NAMALWA (cell line): ENCODE measurements at places on chromosomes 3 and 15.
A peak's percentile ranks its signal among the peaks of the same experiment; 100 is the strongest.

DNA sequence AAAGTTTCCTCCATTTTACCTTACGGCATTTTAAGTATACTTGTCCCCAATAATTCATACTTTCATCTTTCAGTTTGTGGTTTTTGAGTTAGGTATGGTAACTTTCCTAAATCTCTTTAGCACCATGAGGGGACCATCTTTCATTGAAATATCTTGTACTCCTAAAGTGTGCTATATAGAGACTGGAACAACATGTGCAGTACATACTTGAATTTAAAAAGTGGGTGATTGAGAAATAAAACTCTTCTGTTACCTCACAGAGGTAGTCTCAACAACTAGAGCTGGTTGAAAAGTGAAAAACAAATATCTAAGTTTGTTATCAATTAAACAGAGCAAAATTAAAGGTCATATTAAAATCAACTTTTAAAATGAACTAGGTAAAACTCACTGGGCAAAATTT is 423.1 kb downstream of the ROBO2 start:
- no peak for DNase-seq

- DNase-seq = no peak
Measured at GRCh38 chr3:179666436-179667035, 13.7 kb downstream of the USP13 start.

GRCh38 chr3:64489361-64490044 is 198.3 kb downstream of the ADAMTS9 start:
- DNase-seq = no peak

- DNase-seq = no peak
Measured at GRCh38 chr3:116966649-116967048, 257.1 kb downstream of the TUSC7 start.

DNA sequence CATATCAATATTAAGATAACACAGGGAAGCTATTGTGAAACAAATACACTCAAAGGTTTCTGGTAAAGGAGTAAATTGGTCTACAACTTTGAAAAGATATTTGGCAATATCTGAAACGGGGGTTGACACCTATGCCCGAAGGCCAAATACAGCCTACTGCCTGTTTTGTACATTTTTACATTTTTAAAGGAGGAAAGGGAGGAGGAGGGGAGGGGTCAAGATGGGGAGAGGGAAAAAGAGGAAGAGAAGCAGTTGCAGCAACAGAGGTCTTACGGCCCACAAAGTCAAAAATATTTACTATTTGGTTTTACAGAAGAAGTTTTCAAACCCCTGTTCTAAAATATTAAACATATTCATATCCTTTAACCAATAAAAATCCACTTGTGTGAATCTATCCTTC is 94.2 kb downstream of the FMN1 start:
- no peak for DNase-seq

- DNase-seq = no peak
Measured at GRCh38 chr15:63195569-63196015, 6.2 kb downstream of the RAB8B start.

DNA sequence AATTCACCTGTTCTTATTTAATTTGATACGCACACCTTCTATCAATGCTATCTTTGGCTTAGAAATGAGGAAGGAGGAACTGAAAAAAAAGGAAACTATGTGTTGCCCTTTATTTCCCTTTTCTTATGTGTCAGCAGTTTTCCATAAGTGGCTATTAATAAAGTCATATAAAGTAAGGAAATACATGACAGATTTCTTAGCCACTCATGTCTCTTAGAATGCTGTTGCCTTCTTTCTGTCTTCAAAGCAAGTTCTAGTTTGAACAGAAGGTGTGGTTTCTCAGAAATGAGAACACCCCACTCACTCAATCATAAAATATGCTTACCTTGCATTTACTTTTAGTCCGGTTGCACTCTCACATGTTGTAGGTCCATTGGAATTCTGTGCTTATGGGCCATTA is 640.5 kb upstream of the GRM7 start:
- DNase-seq = no peak

DNA sequence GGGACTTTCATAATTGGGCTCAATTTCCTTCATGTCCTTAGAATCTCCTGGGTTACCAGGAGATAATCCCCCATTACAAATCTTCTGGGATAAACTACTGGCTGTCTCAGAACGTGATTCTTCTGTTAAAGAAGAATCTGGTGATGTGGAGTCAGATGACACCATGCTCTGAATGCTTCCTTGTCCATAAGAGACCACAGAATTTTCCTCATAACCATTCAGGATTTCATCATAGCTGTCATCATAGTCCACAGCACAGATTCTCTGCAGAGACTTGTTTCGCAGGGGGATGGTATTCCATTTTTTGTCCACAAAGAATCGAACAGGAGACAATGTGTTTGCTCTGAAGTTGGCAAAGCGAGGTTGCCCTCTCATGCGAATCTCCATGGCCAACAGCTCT is 109.8 kb upstream of the TSPAN3 start:
- no peak for DNase-seq

DNA sequence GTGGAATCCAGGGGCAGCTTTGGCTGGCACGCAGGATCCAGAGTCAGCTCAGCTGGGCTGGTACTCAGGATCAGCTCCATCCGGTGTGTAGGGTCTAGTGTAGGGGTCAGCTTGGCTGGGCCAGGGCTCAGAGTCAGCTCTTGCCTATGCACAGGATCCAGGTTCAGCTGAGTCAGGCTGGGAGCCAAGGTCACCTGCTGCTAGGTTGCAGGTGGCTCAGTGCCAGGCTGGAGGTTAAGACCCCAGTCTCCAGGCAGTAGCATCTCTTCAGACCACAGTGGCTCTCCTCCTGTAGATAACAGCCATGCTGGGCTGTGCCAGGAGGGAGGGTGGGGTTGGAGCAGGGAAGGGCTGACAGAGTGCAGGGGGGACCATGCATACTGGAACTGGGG is 1.8 kb downstream of the HYAL3 start:
- no peak for DNase-seq

DNA sequence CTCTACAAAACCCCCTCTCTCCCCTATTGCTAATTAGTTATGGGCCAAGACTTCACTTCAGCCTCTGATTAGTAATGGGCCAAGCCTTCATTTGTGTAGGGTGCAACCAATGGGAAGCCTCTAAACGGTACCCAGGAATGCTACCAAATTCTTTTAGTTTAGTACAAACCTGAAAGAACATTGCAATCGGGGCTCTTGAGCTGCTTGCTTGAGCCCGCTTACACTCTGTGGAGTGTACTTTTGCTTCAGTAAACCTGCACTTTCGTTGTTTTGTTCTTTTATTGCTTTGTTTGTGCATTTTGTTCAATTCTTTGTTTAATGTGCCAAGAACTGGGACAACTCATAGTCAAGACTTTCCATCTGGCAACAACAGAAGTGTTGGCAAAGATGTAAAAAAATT is 26.2 kb downstream of the DNAAF4 start:
- no peak for DNase-seq

DNA sequence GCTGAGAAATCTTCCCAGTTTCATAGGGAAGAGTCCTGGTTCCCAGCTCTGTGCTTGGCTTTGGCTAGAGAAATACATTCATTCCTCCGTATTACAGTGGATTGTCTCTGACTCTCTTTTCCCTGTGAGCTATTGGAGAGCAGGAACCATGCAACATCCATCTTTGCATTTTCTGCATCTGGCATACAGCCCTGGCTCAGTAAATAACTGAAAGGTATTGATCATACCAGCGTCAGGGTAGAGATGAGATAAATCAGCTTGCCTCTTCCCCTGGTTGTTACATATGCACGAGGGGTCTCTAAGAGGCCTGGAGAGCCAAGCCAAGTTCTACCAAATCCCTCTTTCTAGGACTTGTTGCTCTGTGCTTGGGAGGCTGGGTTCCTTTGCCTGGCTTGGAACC is 35.2 kb downstream of the FOXB1 start:
- DNase-seq = no peak

- no peak for DNase-seq
Measured at GRCh38 chr3:125037498-125038150, 18.2 kb downstream of the HEG1 start.

GRCh38 chr3:87486115-87486514 is 209.7 kb upstream of the POU1F1 start:
- DNase-seq = no peak

- no peak for DNase-seq
Measured at GRCh38 chr15:26294059-26294689, 431.0 kb upstream of the ATP10A start.

GRCh38 chr3:22319446-22319845 is 568.4 kb upstream of the ZNF385D start:
- no peak for DNase-seq

DNA sequence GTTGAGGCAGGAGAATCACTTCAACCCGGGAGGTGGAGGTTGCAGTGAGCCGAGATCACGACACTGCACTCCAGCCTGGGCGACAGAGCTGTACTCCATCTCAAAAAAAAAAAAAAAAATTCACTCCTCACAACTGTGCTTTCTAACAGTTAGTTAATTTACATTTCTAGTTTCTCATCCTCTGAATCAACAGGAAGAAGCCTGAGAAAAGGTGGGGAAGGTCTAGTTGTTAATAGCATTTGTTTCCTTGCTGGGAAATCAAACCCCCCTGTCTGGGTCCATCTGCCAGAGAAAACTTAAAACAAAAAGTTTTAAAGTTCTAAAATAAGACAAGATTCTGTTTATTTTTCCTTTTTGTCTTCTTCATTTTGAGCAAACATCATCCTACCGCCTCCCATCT is 62.3 kb downstream of the TMEM39A start:
- peak; percentile 26 for DNase-seq

DNA sequence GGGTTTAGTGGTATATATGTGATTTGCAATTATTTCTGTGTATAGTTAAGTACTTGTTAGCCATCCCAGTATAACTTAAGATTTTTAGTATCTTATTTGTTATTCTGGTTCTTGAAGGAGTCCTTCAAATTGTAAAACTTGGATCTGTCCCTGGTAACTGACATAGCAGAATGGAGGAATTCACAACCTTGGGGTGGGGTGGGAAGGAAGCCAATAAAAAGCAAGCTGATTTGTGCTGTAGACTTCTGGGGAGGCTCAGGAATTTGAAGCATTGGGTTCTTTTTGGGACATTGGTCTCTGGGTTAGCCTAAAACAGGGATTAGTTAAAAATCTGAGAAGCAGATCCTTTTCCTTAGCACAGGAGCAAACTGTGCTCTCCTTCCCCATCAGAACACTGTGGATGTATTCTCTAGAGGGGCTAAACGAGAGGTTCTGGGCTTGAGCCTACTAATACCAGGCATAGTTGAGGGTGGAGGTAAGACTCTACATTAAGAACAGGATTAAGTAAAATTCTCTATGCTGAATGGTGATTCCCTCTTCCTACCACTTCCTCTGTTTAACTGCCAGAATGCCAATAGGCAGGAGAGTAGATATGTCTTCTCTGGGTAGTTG is 42.2 kb downstream of the GMPS start:
- no peak for DNase-seq

- no peak for DNase-seq
Measured at GRCh38 chr15:25239471-25240345, 199.1 kb downstream of the UBE3A start.

GRCh38 chr3:126129398-126129891 is 45.5 kb upstream of the SLC41A3 start:
- no peak for DNase-seq

GRCh38 chr3:25510797-25511196 is 82.7 kb downstream of the RARB start:
- DNase-seq = no peak

DNA sequence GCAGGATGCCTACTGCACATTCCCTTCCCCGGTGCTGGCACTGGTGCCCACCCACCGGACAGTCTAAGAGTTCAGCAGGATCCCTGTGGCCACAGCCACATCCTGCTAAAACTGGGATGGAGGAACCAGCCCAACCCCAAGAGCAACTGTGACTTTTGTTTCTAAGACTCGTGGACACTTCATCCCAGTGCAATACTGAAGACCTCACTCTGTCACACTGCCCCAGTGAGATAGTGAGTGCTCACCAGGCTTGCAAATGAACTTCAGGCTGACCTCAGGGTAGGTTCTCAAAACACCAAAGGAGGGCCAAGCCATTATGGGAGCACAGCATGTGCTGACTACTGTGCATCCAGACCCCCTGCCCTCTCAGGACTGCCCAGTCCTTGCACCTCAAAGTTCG is 46.7 kb upstream of the MTMR14 start:
- no peak for DNase-seq
